ENCODE measurements at places on chromosomes 6 and 20.

DNA sequence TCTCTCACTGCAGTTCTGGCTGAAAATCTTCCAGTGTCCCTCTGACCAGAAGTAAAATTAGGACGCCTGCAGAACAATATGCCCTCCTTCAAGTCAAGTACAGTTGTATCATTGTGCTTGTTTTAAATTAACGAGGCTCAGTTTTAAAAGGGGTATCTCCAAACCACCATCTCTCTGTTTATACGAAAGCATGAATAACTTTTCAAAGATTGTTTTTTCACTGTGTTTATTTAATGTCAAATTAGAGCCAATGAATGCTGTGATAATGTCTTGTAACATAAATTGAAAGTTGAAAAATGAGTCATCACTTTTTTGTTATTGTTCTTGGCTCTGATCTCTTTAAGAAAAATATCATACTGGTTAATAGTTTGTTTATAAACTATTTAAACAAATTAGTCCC is 230.7 kb upstream of the THEMIS start:
- DNase-seq: no peak

DNA sequence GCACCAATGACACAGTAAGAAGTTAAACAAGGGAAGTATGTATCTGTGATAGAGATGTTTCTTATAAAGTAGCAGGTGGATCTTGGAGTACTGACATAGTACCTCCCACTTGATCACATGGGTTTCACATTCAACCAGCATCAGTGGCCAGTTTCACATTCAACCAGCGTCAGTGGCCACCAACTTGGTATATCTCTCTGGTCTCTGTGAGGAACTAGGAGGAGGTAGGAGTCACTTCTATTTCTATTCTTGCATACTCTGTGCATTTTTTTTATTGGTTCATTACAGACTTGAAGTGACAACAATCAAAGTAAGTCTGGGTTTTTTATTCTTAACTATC is 200.3 kb upstream of the SIM1 start:
- no peak for DNase-seq

GRCh38 chr6:19554356-19555225 is 282.6 kb upstream of the ID4 start:
- DNase-seq: no peak

- DNase-seq: no peak
These were observed 74.0 kb downstream of the ANKRD6 start for GRCh38 chr6:89506716-89507617.

DNA sequence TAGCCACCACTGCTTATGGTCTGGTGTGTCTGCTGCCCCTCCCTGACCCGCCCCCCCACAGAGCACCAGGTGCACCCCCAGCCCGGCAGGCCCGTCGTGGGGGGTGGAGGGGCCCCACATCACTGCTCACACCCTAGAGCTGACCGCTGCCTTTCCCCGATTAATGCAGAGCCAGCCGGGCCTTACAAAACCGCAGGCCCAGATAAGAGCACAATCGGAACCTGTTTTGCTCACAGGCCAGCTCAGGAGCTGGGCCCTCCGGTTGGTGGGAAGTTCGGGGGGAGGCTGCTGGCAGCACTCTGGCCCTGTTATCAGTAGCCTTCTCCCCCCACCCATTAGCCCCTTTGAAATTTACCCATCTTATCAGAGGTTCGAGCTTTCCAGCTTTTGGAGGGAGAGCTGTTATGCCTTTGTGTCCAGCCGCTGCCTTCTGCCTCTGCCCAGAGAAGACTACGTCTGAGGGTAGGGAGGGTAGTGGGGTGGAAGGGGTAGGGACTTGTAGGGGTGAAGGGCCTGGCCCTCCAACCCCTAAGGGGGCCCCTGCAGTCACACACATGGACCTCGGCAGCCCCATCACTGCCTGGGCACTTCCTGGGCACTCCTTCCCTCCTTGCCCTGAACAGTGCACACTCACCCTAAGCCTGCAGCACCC is 6.9 kb upstream of the SPDEF start:
- no peak for DNase-seq
